Natural killer cell treated with Interleukin-12 subunit alpha and Interleukin-12 subunit beta and Interleukin-15 and Interleukin-18, amount 100 ng/mL, for 72 hours (primary cell): ENCODE measurements at places on chromosomes 3 and 15. TPM values are rescaled to one million over a fixed set of nuclear protein-coding genes. Genes with fewer than 3 reads are reported as not detected.

GRK7 gene
- total RNA-seq = 0.12 TPM

MAPKAPK3 gene
- 84.8 TPM for total RNA-seq

CRYGS gene
- 4.5 TPM for total RNA-seq

CLDN18 gene
- total RNA-seq = not detected

GRCh38 chr3:90031121-90031520 lies 923.7 kb downstream of the EPHA3 start:
- no peak for DNase-seq

DNA sequence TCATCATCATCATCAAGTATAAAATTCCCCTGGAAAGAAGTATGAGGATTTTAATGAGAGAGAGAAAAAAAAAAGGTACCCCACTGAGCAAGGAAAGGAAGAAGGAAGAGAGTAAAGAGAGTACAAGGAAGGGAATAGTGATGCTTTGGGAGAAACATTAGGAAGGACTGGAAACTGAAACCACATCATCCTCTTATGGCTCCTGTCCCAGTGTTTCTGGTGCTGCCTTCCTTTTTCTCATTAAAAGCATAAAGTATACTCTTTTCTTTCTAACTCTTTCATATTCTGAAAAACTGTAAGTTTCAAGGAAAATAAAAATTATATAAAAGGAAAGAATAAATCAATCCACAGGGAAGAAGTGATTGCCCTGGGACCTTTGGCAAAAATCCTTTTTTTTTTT lies 616.4 kb upstream of the CBLB start:
- no peak for DNase-seq

DNA sequence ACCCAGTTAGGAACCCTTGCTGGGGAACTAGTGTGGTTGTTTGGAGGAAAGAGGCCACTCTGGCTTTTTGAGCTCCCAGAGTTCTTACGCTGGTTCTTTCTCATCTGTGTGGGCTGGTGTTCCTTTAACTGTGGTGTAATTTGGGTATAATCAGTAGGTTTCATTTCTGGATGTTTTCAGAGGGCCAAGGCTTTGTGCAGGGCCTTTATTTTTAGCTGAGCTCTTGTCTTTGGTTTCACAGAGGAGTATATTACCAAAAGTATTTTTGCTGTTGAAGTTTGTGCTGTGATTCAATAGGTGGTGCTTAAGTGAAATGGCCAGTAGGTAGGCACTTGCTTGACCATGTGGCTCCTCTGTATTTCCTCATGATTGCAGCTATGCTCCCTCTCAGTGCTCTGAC lies 357.9 kb downstream of the KCNH8 start:
- no peak for DNase-seq

DNA sequence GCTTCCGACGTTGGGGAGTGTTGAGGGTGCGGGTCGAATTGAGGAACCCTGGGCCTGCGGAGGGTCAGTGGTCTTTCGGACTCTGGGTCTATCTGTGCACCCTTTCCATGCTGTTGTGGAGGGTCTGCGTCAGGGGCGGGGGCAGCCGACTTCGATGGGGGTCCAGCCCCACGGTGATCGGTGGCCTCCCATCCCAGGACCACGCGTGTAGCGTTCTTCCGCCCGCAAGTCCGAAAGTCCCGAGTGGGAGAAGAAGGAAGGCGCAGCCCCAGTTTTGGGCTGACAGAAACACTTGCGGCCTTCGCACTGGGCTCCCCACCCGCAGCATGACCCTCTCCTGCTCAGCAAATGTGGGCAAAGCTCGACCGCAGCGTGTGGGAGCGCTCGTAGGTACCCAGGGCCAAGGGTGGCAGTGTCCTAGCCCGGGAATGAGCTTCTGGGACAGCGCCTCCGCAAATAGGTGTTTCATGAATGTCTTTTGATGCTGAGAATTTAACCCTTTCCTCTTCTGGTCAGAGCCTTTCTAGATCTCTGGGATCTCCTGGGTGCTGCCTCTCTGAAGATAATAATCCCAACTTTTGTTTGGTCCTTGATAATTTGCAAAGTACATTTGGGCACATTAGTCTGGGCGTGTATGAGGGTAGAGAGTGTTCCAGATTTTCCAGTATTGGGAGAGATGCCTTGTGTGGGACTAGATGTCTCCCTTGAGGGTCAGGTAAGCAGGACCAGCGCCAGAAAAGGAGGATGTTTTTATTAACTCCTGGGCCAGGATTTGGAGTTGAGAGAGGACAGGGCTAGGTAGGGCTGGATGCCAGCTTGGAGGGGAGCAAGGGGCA lies 2.3 kb upstream of the DLL4 start:
- no peak for DNase-seq

- no peak for DNase-seq
These were observed 16.0 kb downstream of the TNK2 start for GRCh38 chr3:195892105-195893043.

GRCh38 chr3:177491296-177492032 lies 294.2 kb upstream of the TBL1XR1 start:
- no peak for DNase-seq
